ENCODE measurements at places on chromosomes 4 and X.

- no peak for DNase-seq
Observed at GRCh38 chr4:77126809-77127208, 30.2 kb upstream of the CCNG2 start.

GRCh38 chrX:134470013-134470412, 10.0 kb downstream of the HPRT1 start:
- DNase-seq: no peak

DNA sequence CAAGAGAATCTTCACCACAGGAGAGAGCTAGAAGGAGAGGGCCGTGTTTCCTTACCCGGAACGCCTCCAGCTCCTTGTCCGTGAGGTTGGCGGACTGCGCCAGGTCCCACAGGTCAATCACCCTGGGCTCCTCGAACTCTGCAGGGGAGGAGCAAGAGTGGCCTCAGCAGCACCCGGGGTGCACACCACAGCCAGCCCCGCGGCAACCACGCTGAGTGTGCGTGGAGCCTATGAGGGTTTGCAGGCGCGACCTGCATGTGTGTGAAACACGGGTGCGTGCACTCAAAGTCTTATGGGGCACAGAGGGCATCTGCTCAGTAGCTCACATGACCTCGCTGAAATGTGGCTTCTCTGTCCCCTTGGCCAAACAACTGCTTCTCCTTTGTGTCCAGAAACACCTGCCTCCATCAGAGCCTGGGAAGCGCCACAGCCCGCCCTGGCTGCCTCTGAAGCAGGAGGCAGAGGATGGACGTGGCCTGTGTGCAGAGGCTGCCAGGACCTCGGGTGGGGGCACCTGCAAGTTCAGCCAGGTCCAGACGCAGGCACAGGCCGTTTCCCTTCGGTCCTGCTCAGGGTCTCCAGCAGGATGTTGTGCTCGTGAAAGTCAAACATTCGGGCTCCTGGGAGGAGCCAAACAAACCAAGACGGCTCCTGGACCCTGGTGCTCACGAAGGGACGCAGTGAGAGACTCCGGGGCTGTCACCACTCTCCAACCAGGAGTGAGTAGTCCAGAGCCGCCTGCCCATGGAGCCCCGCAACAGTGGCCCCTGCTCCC, 16.0 kb downstream of the LRPAP1 start:
- DNase-seq: no peak

- no peak for DNase-seq
Observed at GRCh38 chrX:119252716-119253115, 16.6 kb downstream of the PGRMC1 start.

GRCh38 chr4:57424232-57424897, 314.2 kb upstream of the IGFBP7 start:
- peak; percentile 72 for DNase-seq

GRCh38 chrX:94814216-94814615, 1140.2 kb downstream of the FAM133A start:
- DNase-seq: no peak

- peak; percentile 55 for DNase-seq
Observed at GRCh38 chr4:147019091-147019490, 73.4 kb upstream of the TTC29 start.

DNA sequence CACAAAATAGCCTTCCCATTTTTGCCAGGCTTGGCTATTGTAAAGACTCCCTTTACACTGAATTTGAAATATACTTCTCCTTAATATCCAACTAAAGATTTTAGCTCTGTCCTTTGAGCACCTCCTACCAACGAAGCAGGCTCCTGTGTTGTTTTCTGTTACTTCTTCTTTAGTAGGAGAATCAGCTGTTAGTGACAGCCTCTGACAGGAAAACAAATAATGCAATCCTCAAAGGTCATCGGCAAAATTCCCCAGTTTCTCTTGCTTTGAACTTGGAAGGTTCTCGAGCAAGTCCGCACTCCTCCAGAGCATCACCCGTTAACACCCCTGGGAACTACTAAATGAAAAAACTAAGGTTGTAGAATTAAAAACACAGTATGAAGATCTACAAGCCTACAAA, 66.9 kb downstream of the MANBA start:
- no peak for DNase-seq

GRCh38 chr4:64022560-64022959, 386.7 kb downstream of the TECRL start:
- DNase-seq: no peak

GRCh38 chr4:10182446-10183424, 66.1 kb upstream of the WDR1 start:
- no peak for DNase-seq

DNA sequence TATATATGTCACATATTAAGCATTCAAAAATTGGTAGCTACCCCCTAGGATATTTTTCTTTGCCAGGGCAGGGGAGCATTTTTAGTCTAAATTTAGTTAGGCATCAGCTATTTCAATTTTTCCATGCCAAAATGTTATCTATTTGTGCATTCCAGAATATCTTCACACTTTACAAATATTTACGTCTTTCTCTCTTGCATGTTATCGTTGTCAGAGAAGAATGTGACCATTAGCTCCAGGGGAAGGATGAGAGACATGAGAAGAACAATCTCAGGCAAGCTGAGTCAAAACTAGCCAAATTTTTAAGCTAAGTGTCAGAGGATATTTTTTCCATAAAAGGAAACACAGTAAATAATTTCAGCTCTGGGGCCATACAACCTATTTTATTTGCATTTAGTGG, 885.0 kb upstream of the EPHA5 start:
- peak; percentile 70 for DNase-seq

- DNase-seq: peak; percentile 55
Observed at GRCh38 chrX:31499109-31499508, 427.3 kb upstream of the FTHL17 start.

- DNase-seq: peak; percentile 43
Observed at GRCh38 chr4:52234561-52235440, 183.7 kb downstream of the SPATA18 start.

GRCh38 chrX:39654183-39654925, 443.4 kb downstream of the BCOR start:
- DNase-seq: no peak

DNA sequence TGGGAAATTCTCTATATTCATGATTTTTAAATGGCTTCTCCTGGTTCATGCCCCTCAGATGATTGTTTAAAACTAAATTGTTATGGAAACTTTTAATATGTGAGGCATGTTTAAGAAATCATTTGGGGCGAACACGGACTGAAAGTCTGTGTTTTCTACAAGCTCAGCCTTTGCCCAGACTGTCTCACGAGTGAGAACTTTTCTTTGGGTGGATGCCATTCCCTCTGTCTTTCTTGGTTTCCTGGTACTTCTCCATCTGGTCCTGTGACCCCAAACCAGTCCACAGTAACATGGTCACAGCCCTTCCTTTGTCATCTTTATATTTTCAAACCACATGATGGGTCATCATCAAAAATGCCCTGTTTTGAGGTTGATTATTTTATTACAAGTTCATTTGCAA, 186.6 kb upstream of the GNPDA2 start:
- DNase-seq: no peak

DNA sequence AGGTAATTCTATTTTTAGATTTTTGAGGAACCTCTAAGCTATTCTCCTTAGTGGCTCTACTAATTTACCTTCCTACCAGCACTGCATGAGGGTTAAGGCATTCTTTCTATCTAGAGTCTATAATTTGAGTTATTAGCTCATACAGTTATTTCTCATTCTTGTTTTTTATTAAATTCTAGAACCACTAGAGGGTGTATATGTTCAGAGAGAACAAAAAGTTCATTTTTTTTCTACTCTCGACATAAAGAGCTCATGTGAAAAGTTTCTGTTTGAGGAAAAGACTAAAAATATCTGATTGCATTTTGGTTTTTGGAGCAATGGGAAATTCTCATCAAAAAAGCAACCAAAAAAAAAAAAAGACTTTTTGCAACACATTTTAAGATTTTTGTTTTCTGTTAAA, 57.0 kb upstream of the LRAT start:
- DNase-seq: no peak

GRCh38 chr4:61872983-61873382, 672.9 kb downstream of the ADGRL3 start:
- no peak for DNase-seq

GRCh38 chr4:1533501-1534064, 127.3 kb upstream of the NKX1-1 start:
- DNase-seq: no peak

GRCh38 chr4:95540227-95540626, 8.5 kb downstream of the UNC5C start:
- DNase-seq: no peak

Measured in HFFc6 (cell line).